ENCODE measurements at places on chromosomes 7 and 10.

GRCh38 chr7:18872344-18872743 is 245.1 kb downstream of the TWIST1 start:
- no peak for DNase-seq

- DNase-seq, result no peak
Measured at GRCh38 chr7:141975806-141976523, 2.4 kb upstream of the TAS2R38 start.

- DNase-seq, result no peak
Measured at GRCh38 chr7:80666376-80666775, 27.9 kb downstream of the CD36 start.

DNA sequence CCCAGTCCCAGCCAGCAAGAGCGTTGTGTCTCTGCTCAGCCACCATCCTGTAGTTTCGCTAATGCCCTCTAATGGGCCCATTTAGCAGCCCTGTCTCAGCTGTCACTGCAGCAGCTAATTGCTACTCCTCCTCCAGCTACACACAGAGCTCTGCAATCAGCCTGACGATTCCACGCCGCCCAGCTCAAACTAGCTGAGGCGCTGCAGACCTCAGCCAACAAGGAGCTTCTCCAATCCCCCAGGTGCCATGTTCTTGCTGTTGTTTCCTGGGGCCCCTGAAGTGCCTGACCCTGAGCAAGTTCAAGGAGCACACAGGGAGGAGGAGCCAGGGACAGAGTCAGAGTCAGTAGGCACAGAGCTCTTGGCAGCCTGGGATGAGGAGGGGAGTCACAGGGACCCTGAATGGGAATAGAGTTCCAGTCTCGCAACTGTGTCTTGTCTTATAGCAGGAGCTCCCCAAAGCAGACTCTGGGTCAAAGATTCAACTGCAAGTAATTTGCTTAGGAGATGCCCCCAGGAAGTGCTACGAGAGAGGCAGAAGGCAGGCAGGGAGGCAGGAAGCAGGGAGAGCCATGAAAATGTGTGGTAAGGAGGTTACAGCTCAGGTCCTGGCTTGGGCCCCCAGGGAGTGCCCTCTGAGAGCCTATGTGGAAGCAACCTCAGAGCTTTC is 135.8 kb upstream of the UNC5B start:
- no peak for DNase-seq

DNA sequence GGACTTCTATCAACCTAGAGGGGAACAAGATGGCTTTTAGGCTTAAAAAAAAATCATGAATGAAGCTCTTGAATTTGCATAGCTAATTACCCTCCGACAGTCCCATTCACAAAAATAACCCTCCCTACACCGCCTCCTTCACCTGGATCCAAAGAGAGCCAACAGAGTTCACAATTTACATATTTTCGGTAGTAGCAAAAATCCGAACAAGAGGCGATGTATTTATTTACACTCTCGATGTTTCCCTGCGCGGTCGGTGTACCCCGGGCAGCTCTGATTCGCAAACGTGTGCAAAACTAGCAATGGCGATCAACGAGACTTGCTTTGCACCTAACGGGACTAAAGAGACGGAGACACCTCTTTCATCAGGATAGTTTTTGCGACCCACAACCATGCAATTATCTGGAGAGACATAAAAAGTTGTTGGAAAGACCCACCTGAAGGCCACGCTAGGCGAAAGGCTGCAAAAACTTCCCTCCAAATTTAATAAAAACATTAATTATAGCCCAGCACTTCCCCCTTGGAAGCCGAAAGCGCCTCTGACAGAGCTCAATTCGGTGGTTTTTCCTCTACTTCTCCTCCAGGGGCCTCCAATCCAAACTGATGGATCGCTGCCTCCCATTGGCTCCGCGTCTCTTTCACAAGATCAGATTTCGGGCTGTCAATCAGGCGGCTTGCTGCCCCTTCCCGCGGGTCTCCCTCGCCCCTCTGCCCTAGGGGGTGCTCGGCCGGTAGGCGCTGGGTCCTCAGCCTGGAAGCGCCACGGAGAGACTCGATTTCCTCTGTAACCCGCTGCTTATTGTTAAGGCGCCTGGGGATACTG is at the start of gene ETV1:
Gene ETV1, minus strand, starts transcription at position 541 of the 823 bp plus-strand sequence. CDS start 614 bp downstream, outside the sequence.
- DNase-seq, result no peak

DNA sequence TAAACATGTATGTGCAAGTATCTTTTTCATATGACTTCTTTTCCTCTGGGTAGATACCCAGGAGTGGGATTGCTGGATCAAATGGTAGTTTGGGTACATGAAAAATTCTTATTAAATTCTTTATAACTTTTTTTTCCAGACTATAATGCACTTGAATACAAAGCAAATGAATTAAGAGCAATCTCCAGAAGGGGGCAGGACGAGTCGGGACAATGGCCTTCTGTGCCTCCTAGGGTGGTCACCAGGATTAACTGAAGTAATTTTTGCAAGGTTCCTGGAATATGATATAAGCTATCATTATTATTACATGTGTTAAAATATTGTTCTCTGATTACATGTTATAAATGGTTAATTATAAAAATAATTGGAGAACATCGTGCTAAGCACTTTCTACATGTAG is 127.2 kb downstream of the PPP1R17 start:
- no peak for DNase-seq

- no peak for DNase-seq
Measured at GRCh38 chr7:39164887-39165286, 187.2 kb downstream of the POU6F2 start.

DNA sequence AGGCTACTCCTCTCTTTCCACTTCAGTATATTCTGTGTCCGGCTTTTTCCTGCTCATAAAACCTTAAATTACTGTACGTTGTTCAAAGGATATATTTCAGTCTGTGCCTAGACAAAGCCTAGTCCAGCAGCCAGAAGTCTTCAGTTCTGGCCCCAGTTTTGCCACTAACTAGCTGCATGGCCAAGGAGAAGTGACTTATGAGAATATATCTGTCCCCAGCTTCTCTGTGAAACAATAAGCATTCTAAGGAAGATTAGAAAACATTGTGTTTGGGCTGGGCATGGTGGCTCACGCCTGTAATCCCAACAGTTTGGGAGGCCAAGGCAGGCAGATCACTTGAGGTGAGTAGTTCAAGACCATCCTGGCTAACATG is 105.0 kb upstream of the HDAC9 start:
- no peak for DNase-seq

DNA sequence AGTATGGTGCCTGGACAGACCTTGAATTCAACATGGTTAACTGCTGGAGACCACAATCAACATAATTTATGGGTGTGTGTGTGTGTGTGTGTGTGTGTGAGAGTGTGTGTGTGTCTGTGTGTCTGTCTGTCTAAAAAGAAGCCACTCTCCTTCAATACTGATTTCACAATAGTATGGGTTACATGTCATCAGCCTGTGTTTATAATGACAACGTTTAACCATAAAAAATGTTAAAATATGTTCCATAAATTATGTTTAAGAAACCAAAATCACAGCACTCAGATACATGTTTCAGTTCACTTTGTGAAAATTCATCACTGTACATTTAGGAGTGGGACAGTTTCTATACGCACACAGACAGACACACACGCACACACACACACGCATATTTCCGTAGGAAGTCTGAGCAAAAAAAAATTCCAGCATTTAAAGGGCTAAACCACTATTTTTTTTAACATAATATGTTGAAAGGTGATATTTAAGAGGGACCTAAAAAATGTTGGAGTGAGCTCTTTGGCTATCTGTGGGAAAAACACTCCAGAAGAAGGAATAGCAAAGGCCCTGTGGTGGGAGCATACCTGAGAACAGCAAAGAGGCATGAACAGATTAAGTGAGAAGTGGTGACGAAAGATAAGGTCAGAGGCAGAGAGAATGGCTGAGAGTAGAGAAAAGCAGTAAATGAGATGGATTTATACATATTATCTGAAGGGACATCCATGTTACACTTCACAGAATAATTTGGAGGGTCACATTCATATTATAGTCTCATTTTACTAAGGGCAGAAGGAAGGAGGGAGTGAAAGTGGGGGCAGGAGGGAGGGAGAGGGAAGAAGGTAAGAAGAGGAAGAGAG is 10.9 kb downstream of the PDZD8 start:
- no peak for DNase-seq

- DNase-seq, result no peak
Measured at GRCh38 chr7:13904689-13905088, 84.8 kb downstream of the ETV1 start.

Data from esophagus squamous epithelium (tissue), 5 donors.